ENCODE measurements at places on chromosomes 4 and X. TPM values are rescaled to one million over a fixed set of nuclear protein-coding genes. Genes with fewer than 3 reads are reported as not detected.
A peak's percentile ranks its signal among the peaks of the same experiment; 100 is the strongest.

- DNase-seq, result no peak
Measured at GRCh38 chrX:119130911-119131310, 3.3 kb upstream of the KIAA1210 start.

DNA sequence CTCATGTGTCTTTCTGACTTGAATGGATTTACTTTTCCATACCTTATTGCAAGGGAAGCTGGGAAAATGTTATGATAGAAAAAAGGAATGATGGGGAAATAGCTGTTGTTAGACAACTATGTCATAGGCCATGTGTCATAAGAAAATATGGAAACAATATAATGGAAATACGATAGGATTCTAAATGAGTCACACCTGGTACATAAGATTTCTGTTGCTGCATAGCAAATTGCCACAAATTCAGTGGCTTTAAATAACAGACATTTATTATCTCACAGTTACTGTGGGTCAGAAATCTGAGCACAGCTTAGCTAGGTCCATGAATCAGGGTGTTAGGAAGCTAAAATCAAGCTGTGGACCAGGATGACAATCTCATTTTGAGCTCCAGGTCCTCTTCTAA, 44.6 kb upstream of the ANKRD50 start:
- no peak for DNase-seq

- no peak for DNase-seq
Measured at GRCh38 chr4:81921751-81922159, 450.0 kb upstream of the RASGEF1B start.

GRCh38 chr4:2245057-2245786, 3.3 kb upstream of the HAUS3 start:
- DNase-seq, result no peak

GRCh38 chrX:70196961-70197720, 19.9 kb downstream of the DGAT2L6 start:
- no peak for DNase-seq

GRCh38 chr4:151770154-151770553, 9.3 kb upstream of the GATB start:
- DNase-seq, result no peak

DNA sequence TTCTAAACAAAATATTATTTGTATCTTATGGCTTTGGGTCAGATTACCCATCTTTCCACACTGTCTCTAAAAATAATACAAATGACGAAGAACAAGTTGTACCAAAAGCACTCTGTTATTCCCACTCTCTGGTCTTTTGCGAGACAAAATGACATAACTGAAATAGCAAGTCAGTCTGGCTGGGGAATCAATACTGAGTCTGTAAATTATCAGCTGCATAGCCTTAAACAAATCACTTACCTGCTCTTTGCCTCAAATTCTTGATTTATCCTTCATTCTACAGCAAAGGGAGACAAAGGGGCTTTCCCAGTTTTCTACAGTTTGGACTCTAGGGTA, 40.9 kb downstream of the SOWAHB start:
- peak; percentile 23 for DNase-seq

DNA sequence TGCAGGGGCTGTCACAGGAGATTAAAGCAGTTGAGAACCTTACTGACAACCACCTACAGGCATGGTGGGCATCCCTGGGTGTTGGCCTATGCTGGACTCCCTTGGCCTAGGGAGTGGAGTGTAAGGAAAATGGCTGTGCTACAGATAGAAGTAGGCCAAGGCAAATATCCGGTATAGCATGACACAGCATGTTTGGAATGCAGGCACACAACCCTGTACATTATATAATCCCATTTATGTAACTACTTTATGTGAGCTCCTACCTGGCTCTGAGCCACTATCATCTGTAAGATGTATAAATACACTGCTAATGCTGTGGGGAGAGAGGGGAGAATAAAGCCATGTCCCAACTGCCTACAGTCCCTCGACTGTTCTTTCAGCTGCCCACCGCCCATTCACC, 38.7 kb upstream of the KCTD8 start:
- DNase-seq, result no peak

- DNase-seq, result peak; percentile 38
Measured at GRCh38 chrX:151151665-151152267, 24.6 kb upstream of the GPR50 start.

DNA sequence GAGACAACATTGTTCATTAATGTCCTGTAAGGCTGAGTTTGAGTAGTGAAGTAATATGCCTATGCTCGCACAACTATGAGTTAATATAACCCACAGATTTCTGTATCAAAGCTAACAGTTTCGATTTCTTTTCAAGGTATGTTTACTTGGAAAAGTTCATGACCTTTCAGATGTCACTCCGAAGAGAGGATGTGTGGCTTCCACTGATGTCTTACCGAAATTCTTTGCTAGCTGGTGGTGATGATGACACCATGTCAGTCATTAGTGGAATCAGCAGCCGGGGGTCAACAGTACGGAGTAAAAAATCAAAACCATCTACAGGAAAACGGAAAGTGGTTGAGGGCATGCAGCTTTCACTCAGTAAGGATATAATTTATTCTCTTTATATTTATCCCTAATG, 124.9 kb downstream of the STAG2 start:
- DNase-seq, result no peak

- DNase-seq, result no peak
Measured at GRCh38 chr4:16492872-16493271, 266.6 kb upstream of the TAPT1 start.

- peak; percentile 52 for DNase-seq
Measured at GRCh38 chr4:70902577-70903290, 565 bp downstream of the MOB1B start.

DNA sequence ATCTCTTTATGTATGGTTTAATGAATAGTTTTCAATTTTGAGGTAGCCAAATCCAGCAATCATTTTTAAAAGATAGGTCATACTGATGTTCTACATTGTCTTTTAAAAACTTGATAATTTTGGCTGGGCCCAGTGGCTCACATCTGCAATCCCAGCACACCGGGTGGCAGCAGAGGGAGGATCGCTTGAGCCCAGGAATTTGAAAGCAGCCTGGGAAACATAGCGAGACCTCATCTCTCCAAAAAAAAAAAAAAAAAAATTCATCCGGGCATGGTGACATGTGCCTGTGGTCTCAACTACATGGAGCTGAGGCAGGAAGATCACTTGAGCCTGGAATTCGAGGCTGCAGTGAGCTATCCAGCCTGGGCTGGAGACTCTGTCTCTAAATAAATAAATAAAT, 419.8 kb downstream of the GALNTL6 start:
- no peak for DNase-seq

DNA sequence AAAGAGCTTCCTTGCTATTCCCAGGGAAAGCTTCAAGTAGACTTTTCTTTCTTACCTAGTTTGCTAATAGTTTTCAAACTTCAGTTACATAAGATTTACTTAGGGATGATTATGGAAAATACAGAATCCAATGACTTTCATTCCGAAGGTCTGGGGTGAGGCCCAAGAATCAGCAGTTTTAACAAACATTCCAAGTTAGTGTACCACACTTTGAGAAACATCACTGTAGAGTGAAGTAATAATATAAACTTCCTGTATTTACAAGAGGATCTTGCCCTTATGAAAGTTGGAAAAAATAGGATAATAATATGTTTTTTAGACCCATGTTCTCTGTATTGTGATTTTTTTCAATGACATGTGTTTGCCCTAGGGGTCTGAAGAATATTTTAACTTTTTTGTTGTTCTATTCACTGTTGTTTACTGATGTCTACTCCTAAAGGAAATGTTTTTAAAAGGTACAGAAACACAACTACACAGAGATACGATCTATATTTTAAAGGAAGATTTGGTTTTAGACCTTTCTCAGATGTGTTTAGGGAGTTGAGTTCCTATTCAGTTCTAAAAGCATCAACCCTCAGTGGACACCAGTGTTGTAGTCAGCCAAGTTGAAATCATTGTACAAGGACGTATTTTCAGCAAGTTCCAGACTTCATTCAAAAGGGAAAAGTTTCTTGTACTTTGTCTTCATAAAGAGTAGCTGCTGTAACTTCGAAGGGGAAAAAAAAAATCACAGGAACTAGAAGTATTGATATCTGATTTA, 295.8 kb upstream of the SLC7A11 start:
- no peak for DNase-seq

GRCh38 chrX:109943092-109943739, 59.7 kb upstream of the TMEM164 start:
- DNase-seq, result no peak

- no peak for DNase-seq
Measured at GRCh38 chr4:149933883-149934282, 118.2 kb upstream of the IQCM start.

The GLOD5 gene
- polyA plus RNA-seq, result 1.6 TPM

The GRID2 gene
- 0.17 TPM for polyA plus RNA-seq

The RADX gene
- polyA plus RNA-seq, result 14.6 TPM

The KIAA1210 gene
- polyA plus RNA-seq, result 0.44 TPM

The TMPRSS11F gene
- 0.08 TPM for polyA plus RNA-seq

The SLC10A7 gene
- polyA plus RNA-seq, result 19.7 TPM

The IGFBP7 gene
- polyA plus RNA-seq, result 261 TPM

The BLOC1S4 gene
- 9.7 TPM for polyA plus RNA-seq

The PWWP3B gene
- polyA plus RNA-seq, result 6.1 TPM
